ENCODE measurements at places on chromosomes 5 and 9.

DNA sequence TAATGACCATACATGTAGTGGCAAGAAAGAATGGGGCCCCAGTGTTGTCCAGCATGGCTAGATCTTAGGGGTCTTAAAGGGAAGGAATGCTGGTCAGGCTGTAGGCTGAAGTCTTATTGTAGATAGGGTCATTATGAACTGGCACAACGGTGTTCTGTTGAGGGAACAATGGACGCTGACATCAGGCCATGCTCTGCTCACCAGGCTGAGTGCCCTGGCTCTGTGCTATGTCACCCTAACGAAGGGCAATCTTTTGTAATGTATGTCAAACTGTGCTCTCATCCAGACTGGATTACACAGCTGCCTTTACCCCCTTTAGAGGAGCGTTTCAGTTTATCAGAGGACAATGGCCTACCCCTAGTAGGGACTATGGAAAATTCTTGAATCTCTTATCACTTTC, 14.6 kb upstream of the ZNF608 start:
- DNase-seq = no peak

DNA sequence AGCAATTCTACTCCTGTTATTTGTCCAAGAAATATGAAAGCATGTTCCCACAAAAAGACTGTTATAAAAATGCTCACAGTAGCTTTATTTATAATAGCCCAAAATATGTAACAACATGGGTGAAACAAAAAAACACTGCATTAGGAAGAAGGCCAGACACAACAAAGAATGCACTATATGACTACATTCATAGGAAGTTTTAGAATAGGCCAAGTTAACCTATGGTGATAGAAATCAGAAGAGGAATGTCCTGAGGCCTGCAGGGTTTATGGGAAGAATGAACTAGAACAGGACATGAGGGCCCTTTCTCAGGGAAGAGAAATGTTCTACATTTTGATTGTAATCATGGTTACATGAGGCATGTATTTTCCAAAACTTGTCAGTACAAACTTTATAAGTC, 24.7 kb upstream of the TAS2R1 start:
- no peak for DNase-seq

DNA sequence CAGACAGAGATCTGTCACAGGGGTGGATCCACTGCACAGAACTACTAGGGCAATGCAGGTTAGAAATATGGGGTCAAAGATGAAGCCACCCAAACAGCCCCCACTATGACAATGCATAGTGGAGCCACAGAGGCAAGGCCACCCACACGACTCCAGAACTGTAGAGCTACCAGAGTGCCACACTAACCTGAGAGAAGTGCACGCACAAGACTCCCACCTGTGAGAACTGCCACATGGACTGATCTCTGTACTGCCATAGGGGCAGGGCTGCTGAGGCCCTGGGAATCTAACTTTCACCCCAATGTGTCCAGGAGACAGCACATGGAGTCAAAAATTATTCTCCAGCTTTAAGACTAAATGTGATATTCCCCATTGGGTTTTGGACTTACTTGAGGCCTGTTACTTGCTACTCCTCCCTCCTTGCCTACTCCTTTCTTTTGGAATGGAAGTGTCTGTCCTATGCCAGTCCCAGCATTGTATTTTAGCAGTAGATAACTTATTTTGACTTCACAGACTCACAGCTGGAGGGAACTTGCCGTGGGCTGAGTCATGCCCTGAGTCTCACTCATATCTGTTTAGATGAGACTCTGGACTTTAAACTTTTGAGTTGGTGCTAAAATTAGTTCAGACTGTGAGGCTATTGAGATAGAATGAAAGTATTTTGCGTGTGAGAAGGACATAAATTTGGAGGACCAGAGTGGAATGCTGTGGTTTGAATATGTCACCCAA, 853.3 kb downstream of the MAT2B start:
- DNase-seq = no peak

GRCh38 chr9:136722969-136723356, 10.6 kb downstream of the DIPK1B start:
- no peak for DNase-seq
